ENCODE measurements at places on chromosomes 4 and X.
A peak's percentile ranks its signal among the peaks of the same experiment; 100 is the strongest.

- DNase-seq = peak; percentile 40
These were observed at the start of gene DRP2 for GRCh38 chrX:101219116-101219863. TSS of gene DRP2 (plus strand) at chrX:101219786. CDS start at chrX:101231648, 11,862 bp downstream.

- peak; percentile 45 for DNase-seq
These were observed 333.9 kb upstream of the FSTL5 start for GRCh38 chr4:162497564-162498167.

DNA sequence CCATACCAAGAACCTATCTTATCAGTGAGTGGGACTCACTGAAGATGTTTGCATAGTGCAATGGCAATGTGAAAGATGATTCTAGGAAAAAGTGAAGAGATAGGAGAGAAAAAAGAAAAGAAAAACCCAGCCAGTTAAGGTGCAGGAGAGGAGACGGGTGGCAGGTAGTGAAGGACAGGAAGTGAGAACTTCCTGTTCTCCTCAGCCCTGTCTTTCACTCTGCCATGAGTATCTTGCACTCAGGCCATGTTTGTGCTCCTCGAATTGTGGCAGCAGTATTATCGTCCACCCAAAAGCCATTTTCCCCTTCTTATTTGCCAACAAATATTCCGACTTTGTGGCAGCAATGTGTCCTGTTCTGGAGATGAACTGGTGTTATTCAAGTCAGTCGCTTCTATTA lies 8.6 kb upstream of the ENPEP start:
- DNase-seq = no peak

GRCh38 chr4:129092631-129093190 lies 628 bp downstream of the SCLT1 start:
- peak; percentile 25 for DNase-seq

- DNase-seq = no peak
These were observed 139.3 kb upstream of the MXRA5 start for GRCh38 chrX:3485727-3486126.

- peak; percentile 23 for DNase-seq
These were observed 34.6 kb downstream of the PRPS2 start for GRCh38 chrX:12825801-12826200.

- DNase-seq = peak; percentile 10
These were observed 74.1 kb downstream of the WDR19 start for GRCh38 chr4:39256436-39256835.

- no peak for DNase-seq
These were observed 91.1 kb downstream of the PPP3CA start for GRCh38 chr4:101256222-101256621.

DNA sequence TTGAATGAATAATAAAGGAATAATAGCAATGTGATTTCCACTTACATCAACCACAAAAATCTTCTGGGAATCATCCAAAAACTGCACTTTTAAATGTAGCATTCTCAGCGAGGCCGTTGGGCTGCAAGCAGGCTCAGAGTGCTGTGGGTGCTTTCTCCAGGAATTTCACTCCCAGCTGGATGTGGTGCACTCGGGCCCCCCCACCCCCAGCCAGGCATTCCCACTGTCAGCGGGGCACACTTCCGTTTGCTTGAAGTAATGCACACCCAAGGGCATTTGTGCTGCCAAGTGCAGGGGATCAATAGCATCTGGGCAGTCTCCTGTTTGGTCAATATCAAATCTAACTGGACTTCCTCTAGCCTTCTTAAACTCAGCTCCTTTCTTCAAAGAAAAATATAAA lies at the start of gene FRMD7:
Gene FRMD7, minus strand, starts transcription at position 278 of the 400 bp plus-strand sequence. Its CDS starts 176 bp downstream, at position 102.
- DNase-seq = peak; percentile 6

DNA sequence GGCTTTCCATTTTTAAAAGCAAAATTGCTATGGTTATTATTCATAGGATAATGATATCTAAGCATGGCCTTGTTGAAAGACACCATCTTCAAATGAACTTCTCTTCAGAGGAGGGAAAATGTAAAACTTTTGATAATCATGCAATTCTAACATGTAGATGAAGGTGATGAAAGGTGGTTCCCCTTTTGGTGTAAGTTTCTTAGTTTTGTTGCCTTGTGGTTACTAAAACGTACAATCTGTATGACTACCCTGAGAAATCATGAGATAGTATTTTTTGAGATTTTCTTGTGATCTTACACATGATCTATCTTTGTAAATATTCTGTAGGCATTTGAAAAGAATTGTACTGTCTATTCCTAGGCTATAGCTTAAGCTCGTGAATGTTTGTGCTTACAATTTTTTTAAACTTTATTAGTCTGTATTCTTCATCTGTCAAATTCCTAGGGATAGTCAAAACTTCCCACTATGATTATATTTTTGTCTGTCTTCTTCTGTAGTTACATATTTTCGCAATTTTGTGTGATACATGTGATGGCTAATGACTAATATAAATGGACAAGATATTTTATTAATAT lies 47.5 kb downstream of the PTPN13 start:
- no peak for DNase-seq

DNA sequence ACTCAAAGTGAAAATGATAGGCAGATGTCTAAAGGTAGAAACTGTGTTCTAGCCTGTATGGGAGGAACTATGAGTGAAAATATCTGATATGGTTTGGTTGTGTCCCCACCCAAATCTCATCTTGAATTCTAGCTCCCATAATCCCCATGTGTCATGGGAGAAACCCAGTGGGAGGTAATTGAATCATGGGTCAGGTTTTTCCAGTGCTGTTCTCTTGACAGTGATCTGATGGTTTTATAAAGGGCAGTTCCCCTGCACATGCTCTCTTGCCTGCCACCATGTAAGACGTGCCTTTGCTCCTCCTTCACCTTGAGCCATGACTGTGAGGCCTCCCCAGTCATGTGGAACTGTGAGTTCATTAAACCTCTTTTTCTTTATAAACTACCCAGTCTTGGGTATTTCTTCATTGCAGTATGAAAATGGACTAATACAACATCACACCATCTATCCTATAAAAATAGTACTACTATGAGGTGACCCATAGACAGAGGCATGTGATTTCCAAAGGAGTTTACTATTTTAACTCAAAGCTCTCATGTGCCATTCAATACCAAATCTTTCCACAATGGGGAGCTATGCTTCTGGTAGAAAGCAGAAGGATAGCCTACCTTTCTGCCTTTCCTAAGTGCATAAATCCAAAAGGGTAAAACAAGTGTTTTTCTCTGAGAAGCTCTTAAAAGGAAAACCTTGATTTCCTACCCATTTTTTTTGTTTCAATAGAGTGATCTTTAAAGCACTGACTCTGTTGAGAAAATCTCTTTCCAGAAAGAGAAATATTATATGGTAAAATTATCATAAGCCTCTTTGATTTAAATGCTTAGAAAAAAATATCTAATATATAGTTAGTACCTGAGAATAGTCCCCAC lies 38.8 kb downstream of the SEC31A start:
- peak; percentile 50 for DNase-seq

DNA sequence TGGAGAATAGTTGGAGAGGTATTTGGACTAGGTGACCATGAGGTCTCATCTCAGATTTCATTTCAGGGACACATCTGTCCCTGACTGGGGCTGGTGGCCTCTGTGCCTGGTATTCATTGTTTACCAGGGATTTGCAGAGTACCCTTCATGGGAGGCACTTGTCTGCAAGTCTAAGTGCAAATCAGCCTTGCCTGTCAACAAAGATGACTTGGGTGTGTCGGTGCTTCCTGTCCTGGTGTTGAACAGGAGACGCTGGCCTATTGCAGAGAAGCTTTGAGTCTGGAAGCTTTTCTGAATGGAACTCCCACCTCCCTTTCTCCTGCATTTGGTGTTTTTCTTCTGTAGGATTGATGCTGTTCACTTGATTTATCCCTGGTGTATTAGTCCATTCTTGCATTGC lies 104.1 kb downstream of the TNIP2 start:
- DNase-seq = no peak

- DNase-seq = peak; percentile 42
These were observed 1.7 kb downstream of the PPP2R2C start for GRCh38 chr4:6470502-6471306.

DNA sequence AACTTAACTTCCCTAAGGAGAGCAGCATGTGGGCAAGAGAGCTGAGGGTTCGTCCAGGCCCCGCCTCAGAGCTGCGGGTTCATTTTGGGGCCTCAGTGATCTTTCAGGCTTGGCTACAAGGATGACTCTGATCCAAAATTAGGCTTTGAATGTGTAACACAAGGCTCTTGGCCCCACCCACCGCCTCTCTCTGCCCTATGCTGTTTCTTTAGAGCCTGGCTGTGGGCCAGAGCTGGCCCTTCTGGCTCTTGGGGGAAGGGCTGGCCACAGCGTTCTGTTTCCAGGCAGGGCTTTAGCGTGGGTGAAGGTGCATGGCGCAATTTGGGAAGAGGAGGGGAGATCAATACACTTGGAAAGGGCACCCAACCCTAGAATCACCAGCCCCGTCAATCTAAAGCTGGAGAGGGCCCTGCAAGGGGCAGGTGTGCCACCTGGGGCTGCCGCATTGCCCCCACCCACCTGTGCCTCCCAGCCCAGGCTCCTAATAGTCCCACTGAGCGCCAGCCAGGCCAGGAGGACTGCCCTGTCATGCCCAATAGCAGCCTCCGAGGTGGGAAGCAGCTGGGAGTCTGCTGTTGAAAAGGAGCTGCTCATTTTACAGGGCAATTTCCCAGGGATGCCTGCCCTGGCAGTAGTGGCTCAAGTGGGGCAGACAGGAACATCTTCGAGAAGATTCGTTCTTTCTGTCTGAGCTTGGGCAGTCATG lies 84.5 kb upstream of the MAML3 start:
- DNase-seq = peak; percentile 77

- DNase-seq = peak; percentile 0
These were observed 424.0 kb upstream of the NDST4 start for GRCh38 chr4:115537387-115537786.

DNA sequence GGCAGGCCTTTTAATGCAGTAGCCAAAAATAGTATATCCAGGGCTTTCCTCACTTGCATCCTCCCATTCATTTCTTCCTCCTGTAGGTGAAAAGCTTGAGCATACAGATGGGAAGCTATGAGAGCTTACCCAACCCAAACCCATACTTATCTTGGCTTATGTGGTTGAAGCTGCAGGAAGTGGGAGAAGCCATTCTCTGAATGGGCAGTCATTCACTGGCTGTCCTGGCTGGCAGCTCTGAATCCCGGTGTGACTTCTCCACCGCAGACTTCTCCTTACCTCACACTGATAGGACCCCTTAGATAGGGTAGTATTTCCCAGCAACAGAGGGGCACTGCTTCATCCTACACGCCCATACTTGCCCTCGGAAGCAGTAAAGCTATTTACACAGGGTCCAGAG lies 125.4 kb downstream of the AMMECR1 start:
- no peak for DNase-seq

- peak; percentile 26 for DNase-seq
These were observed 15.7 kb upstream of the H2AZ1 start for GRCh38 chr4:99965674-99966350.

GRCh38 chr4:38957893-38958292 lies 74.3 kb downstream of the TMEM156 start:
- peak; percentile 34 for DNase-seq

DNA sequence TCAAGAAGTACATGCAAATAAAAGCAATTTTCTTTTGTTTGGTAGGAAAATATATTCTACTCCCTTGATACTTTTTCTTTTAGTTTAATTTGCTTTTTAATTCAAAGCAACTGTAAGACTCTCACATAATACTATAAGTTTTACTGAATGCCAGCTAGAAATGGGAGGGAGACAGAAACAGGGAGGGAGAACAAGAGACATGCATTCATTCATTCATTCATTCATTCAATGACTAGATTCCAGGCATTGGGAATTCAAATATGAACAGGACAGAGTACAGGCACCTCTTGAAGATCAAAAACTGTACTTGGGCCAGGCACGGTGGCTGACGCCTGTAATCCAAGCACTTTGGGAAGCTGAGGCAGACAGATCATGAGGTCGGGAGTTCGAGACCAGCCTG lies 85.6 kb downstream of the THOC2 start:
- no peak for DNase-seq

GRCh38 chr4:167233685-167234315 lies 494 bp downstream of the SPOCK3 start:
- DNase-seq = peak; percentile 9

GRCh38 chr4:88244816-88245579 lies 39.4 kb downstream of the PPM1K start:
- DNase-seq = no peak
